ENCODE measurements at places on chromosomes 4 and X.

DNA sequence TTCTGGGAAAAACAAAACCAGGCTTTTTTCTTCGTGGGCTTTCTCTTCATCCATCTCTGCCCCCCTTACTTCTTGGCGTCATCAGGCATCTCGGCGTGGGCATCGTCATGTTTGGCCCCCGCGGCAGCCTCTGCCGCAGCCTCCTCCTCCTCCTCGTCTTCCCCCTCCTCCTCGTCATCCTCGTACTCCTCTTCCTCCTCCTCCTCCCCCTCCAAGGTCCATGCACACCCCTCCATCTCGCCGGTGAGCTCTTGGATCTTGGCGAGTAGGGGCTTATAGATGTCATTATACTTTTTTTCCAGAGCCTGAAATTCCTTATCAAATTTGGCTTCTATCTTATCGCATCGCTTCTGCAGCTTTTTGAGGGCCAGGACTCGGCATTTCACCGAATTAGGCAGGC, 488 bp downstream of the NAP1L5 start:
- DNase-seq = no peak

- DNase-seq = no peak
Measured at GRCh38 chr4:21811565-21811964, 137.0 kb downstream of the KCNIP4 start.

GRCh38 chr4:99013884-99014523, 18.5 kb downstream of the METAP1 start:
- DNase-seq = no peak

GRCh38 chr4:136742333-136742732, 790.0 kb downstream of the PCDH18 start:
- DNase-seq = no peak

DNA sequence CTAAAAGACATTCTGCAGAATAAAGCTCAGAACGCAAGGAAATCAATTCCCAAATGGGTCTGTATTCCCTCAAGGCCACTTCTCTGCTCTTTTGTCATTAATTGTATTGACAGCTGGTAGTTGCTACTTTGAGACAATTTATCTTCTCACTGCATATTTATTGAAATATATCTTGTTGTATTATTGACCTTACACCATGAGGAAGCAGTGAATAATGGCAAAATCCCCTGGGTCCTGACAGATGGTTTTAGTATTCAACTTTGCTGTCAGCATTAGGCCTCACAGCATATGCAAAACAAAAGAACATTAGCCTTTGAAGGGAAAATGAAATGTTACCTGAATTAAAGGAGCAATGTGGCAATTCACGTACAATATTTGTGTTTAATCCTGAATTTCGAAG, 406.1 kb upstream of the TRAM1L1 start:
- DNase-seq = no peak

DNA sequence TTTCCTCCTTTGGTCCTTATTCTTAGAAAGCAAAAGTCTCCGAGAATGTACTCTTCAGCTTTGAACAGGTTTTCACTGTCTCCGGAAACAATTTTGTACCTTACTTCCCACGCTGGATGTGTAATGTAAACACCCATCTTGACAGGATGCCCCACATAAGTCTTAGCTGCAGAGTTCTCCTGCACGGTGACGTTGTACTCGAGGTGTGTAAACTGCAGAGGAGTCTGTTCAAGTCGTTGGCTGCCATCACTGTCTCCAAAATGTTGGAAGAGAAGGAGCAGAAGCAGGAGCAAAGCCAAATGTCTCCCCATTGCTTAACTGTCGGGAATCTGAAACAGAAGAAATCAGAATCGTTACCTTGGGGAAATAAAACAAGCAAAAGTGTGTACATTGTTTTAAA, 14.1 kb downstream of the FAT1 start:
- DNase-seq = no peak

DNA sequence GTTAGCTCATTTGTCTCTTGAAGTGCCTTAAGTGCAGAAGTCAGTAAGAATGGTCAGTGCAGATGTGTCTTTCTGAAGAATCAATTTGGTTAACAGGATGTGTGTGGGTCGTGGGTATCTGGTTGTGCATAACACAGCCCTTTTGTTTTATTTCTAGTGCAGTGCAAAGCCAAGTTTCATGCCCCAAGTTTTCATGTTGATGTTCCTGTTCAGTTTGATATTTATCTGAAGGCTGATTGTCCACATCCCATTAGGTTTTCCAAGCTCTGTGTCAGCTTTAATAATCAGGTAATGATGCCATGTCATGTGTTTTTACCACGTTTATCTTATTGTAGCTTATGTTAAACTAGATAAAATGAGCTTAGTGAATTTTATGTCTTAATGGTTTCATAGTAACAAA, 27.4 kb downstream of the TRAPPC11 start:
- no peak for DNase-seq

DNA sequence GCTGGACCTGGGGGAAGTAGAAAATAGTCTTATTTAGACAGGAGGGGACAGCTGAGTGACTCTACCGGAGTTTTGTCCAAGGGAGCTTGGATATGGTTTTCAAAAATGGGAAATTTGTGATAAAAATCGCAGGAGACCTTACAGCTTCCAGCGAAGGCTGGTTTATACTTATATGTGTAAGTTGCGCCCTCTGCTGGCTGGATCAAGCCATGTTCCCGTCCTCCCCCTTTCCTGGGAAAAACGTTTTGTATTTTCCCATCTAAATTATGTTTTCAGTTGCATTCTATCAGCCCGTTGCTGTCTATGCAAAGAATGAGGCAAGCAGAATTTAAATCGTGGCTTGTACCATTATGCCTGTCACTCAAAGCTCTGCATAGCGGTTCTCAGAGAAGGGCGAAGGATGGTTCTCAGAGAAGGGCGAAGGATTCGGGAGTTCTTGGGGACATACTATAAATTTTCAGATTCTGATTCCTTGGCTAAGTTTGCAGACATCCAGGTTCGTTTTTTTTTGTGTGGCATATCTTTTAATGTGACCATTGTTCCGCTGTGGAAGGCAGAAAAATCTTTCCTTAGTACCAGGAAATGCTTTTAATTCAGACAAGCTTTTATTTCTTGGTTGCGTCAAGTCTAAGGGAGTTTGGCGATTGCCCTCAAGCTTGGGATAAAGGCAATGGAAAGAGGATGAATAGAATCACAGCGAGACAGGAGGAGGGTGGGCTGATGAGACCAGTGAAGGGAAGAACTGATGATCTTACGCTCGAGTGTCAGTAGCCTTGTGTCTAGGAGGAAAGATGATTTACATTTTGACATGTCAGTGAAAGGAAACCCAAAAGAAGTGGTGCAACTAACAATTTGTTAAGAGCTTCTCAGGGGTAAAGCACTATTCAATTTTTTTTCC, 128.5 kb upstream of the ARX start:
- peak; percentile 11 for DNase-seq

DNA sequence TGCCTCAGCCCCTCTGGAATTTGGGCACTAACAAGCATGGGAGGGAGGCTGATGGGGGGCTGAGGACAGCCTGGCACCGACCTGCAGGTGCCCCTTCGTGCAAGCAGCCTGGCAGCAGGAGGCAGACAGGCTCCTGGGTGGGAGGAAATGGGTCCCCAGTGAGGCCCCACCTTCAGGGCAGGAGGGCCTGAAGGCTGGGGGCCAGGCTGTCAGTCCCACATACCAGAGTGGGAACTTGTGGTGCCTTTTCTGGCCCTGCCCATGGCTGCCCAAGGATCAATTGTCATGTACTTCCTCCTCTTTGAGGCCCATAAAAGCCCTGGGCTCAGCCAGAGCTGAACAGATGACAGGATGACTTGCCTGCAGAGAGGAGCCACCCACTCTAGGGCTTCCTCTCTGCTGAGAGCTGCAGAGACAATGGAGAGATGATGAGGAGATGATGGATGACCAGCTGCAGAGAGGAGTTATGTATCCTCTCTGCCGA, 141.0 kb downstream of the PDHA2 start:
- DNase-seq = no peak

DNA sequence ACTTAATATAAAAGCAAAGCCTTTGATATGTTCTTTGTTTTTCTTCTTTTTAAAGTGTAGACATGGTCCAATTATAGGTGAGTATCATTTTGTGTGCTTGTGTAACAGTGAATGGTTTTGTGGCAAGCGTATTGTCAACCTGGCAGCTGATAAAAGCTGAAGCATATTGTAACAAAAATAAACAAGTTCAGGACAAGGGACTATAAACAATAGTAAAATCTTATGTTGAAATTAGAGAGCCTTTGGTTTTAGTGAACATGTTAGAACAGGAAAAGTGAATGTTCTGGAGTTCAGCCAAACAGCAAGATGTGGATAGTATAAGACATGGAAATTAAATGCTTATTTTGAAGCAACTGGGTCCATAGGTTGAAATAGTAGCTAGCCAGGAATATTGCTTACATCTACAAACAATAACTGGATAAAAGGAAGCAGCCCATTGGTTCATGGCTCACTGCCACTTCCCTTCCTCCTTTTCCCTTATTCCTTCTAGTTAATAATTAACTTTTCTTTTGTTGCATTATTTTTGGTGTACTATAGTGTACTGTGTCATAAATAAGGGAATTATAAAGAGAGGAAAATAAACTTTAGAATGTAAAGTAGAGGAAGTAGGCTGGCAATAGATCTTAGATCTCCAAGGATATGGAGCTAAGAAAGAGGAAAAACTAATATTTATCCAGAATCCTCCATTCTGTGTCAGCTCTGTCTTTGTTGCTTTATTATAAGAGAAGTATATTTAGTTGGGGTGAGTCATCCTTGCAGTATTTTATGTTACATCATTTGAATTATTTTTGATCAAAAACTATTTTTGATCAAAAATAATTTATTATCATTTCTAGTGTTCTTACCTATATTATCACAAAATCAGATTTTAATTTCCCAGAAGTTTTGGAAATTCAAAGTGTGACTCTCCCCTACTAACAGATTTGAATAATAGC, 65.6 kb downstream of the MRPL1 start:
- no peak for DNase-seq

- DNase-seq = no peak
Measured at GRCh38 chr4:166501941-166502382, 628.9 kb downstream of the TLL1 start.

- no peak for DNase-seq
Measured at GRCh38 chr4:138164208-138164607, 77.9 kb downstream of the SLC7A11 start.

- no peak for DNase-seq
Measured at GRCh38 chr4:10006231-10006600, 15.1 kb downstream of the SLC2A9 start.

GRCh38 chr4:167688660-167689142, 403.6 kb upstream of the ANXA10 start:
- no peak for DNase-seq

GRCh38 chr4:45569619-45570018, 554.2 kb downstream of the GABRG1 start:
- DNase-seq = no peak

DNA sequence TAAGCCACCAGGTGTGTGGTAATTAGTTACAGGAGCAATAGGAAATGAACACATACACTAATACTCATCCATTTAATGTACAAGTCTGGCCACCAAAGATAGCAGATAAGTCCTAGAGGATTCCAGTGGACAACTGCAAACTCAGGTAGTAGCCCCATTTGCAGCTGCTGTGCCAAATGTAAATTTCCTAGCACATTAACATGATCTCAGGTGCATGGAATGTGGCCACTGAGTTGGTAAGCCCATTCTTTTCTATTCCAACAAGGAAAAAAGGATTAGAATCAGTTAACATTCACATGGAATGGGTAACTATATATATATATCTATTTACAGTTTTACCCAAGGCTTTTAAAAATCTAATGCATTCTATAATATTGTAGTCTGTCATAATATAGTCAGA, 23.3 kb upstream of the FRAS1 start:
- no peak for DNase-seq

GRCh38 chr4:55854129-55854528, 681 bp downstream of the EXOC1 start:
- DNase-seq = no peak

All from activated CD8-positive, alpha-beta memory T cell treated with anti-CD3 and anti-CD28 coated beads for 48 hours (primary cell).